Tibial artery (tissue), 4 donors: ENCODE measurements at places on chromosomes 13 and 19.

- DNase-seq: no peak
Observed at GRCh38 chr19:17339088-17339741, 1.9 kb downstream of the GTPBP3 start.

DNA sequence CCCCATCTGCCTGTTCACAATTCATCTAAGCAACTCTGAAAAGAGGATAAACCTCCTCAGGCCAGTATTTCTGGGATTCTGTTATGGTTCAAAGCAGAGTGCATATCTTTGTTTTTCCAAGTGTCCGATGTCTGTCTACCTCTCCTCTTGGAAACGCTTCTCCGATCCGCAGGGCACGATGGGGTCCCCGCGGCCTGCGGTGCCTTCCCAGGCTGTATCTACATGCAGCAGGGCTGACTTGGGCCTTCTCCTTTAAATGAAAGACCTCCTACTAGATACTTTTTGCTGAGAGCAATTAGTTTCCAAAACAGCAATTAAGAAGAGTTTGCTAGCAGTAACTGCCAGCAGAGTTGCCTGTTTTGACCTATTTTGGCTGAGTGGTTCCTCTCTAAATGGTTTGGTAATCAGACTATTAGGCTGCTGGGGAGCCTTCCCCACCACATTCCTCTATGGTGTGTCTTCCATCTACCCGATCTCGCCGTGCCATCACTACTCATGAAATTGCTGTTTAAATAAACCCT is 23.5 kb downstream of the COL4A2 start:
- DNase-seq: no peak

GRCh38 chr13:46665633-46666482 is 112.9 kb downstream of the LRCH1 start:
- DNase-seq: no peak

- DNase-seq: no peak
Observed at GRCh38 chr13:41586216-41586615, 128.9 kb downstream of the RGCC start.

GRCh38 chr13:90552702-90553101 is 794.8 kb upstream of the MIR17HG start:
- no peak for DNase-seq

DNA sequence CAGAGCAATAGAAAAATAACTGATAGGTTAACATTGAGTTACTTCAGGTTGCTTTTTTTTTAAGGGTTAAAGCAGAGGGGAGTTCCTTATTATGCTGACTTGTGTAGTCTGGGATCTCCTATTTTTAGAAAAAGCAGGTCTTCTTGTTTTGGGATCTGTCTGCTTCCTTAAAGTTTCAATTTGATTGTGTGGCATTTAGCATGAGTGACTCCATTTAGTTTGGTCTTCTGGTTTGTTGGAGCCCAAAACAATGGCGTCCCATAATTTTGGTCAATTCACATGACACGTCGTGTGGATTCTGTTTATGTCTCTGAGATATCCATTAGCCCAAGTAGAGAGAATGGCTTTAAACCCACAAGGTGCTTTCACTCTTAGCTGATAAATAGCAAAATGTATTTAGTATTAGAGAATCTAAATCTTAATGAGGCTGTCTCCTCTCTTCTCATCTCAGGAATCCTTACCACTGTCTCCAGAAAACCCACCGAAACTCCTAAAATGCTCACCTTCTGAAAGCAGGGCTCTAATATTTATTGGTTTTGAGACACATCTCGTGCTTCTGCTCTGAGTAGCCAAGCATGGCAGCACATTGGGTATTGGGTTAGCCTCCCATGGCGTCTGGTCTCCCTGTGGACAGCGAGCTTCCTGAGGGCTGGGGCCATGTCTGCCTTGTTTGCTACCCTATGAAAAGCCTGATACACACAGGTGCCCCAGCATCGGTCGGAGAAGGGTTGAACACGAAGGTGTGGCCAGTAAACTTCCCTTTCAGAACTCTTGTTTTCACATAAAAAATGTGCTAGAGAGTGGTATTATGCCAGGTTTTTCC is 67.2 kb upstream of the GPR183 start:
- DNase-seq: no peak

- no peak for DNase-seq
Observed at GRCh38 chr19:9848762-9849161, 13.6 kb downstream of the PIN1 start.

DNA sequence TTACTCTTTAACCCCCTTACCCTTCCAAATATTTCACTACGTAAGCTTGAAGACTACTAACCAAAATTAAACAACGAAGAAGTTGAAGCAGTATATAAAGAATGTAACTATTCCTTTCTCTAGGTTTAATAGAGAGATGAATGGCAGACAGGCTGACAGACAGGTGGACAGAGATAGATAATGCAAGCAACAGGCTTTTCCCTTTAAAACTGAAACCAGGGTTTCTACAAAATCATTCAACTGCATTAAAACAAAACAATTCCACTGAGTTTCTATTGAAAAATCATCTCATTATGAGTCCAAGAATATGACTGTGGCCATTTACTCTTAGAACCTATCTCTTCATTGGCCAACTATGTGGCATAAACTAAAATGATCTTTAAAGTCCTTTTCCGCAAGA is 15.2 kb downstream of the LNX2 start:
- no peak for DNase-seq

GRCh38 chr19:3642987-3643673 is 16.5 kb upstream of the CACTIN start:
- no peak for DNase-seq

DNA sequence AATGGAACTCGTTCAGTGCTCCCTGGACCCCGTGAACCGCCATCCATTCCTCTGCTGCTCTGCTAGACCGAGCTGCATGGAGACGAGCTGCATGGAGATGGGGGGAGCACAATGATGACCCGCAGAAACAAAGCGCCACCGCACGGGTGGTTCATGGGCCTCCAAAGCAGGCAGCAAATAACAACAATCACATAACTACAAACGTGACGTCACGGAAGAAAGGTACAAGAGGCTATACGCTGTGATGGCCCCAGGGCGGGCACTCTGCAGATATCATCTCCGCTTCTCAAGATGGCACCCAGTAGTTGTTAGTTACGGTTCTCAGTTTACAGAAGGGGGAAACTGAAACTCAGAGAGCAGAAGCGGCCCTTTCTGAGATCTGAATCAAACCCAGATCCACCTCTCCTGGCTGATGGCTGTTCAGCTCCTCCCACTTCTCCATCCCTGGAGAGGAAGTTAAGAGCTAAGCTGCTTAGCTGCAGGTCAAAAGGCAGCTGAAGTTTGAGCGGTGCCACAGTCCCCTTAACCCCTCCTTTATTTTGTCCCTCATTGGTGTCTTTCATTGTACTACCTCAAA is 1.7 kb downstream of the ATP13A1 start:
- DNase-seq: no peak

- no peak for DNase-seq
Observed at GRCh38 chr19:19475849-19476828, 39.2 kb downstream of the TSSK6 start.

DNA sequence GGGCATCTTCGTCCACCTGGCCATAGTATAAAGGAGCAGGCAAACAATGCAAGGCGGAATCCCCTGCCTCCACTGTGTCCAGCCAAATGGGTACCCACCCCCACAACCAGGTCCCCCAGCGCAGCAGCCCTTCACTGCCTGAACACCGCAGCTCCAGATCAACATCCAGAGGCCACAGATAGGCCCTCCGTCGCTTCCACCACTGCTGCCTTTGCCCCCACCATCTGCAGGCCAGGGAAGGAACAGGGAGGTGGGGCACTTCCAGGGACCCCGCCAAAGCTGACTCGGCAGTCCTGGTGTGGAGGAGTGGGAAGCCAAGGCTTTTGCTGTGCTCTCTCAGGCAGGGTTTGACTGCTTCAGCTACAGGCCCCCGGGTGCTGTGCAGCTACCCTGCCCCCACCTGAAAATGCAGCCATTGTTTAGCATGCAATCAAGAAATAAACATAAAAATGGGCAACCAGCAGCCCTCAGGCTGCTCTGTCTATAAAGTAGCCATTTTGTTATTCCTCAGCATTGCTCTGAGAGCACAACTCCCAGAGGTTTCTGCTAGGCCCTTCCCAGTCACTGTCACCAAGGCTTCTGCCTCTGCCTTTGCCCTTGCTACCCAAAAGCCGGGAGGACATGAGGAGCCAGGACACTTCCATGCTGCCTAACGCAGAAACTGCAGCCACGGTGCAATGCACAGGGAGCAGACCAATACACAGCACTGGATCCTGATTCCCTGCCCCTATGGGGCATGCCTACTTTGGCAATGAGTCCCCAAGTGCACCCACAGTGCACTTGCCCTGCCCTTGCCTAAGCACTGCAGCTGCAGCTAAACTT is 733.2 kb upstream of the KLHL1 start:
- DNase-seq: no peak

GRCh38 chr19:8097681-8098567 is 45.4 kb downstream of the CCL25 start:
- no peak for DNase-seq

- no peak for DNase-seq
Observed at GRCh38 chr13:43911871-43912270, 32.2 kb downstream of the LACC1 start.

GRCh38 chr13:24241336-24241735 is 68.0 kb upstream of the C1QTNF9 start:
- no peak for DNase-seq

DNA sequence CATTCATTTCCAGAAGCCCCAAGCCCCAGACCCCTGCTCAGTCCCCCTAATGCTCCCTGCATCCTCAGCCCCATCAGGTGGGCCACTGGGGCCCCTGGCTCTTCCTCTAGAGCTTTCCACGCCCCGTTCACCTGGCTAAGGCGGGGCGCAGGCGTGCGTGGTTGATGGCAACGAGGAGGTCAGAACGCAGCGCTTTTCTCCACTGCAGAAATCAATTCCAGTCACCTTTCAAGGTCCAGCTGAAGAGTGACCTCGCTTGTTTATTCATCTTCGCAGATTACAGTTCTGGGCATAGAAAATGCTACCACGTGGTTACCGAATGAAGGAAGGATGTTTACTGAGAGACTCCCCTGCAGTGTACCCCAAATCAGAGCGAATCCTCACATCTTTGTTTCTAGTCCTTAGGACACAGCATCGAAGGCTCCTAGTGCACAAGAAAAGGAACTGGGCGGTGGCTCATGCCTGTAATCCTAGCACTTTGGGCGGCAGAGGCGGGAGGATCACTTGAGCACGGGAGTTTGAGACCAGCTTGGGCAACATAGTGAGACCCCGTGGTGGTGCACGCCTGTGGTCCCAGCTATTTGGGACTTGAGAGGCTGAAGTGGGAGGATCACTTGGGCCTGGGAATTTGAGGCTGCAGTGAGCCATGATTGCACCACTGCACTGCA is 828 bp upstream of the PBX4 start:
- no peak for DNase-seq

- no peak for DNase-seq
Observed at GRCh38 chr19:13010992-13011652, 15.8 kb downstream of the NFIX start.

DNA sequence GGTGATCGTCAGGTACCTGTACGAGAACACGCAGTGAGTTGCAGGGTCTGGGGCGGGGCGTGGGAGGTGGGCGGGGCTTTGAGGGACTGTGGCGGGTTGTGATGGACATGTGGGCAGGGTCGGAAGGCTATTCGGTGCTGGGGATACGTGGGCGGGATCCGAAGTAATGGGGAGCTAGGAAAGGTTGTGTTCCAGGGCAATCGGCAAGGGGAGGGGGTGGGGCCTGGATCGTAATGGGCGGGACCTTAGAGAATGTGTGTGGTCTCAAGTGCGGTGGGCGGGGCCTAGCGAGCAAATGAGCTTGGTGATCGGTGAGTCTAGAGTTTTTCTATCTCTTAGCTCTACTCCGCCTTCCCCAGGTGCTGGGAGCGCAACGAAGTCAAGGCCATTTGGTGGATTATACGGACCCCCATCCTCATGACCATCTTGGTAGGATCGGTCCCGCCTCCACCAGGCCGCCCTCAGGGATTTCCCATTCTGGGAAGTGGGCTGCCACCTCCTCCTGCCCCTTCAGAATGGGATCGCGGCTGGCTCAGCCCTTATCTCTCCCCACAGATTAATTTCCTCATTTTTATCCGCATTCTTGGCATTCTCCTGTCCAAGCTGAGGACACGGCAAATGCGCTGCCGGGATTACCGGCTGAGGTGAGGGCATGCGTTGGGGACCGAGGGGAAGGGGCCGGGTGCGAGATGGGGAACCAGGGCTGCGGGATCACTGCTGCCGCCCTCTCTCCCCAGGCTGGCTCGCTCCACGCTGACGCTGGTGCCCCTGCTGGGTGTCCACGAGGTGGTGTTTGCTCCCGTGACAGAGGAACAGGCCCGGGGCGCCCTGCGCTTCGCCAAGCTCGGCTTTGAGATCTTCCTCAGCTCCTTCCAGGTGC is 9.6 kb downstream of the GIPR start:
- DNase-seq: peak; percentile 50

- DNase-seq: peak; percentile 49
Observed at GRCh38 chr19:49387936-49388372, at the start of gene KASH5. KASH5 (plus strand) TSS chr19:49388249; CDS start chr19:49390884, 2,635 bp downstream.

DNA sequence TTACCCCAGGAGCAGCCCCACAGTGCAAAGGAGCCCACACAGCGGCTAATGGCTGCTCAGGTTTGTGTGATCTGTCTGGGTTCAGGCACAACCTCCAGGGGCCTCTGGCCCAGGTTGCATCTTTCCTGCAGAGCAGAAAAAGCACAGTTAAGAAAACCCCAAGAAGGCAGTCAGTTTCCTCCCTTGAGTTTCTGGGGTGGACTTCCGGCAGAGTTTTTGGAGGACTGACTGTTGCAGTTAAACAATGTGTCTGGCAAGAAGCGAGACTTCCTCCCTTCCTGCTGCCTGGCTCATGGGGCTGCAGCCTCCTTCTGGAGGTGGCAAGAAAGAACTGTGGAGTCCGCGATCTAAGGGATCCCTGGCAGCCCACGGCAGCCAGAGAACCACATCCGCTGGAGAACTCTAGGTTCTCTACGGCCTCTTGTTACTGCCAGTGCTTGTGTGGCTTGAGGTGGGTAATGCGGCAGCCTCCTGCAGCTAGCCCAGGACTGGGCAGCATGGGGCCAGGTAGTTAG is 114.4 kb downstream of the ZDHHC20 start:
- DNase-seq: no peak

DNA sequence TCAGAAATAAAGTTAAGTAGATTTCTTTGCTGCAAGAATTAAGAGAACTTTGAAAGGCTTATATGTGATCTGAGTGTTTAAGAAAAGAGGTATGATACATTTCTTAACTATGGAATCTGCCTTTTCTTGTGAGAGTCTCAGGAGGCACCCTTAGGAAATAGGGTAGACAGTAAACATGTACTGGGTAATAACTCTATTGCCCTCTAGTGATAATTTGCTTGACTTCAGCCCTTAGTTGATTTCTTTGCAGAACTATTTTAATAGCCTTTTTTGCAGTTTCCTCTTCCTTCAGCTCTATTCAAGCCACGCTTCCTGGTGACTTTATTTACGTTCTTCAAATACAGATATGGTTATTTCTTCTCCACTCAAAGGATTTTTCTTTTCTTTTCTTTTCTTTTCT is 37.0 kb upstream of the CCNA1 start:
- no peak for DNase-seq
